ENCODE measurements at places on chromosomes 6 and 20. TPM values are rescaled to one million over a fixed set of nuclear protein-coding genes. Genes with fewer than 3 reads are reported as not detected.

PKIB gene
- polyA plus RNA-seq = 17.2 TPM

TRIM31 gene
- 52.2 TPM for polyA plus RNA-seq

NKX2-2 gene
- polyA plus RNA-seq = 1.4 TPM

SAMD3 gene
- not detected for polyA plus RNA-seq

OXT gene
- not detected for polyA plus RNA-seq

BMP6 gene
- polyA plus RNA-seq = 0.50 TPM

IMPG1 gene
- polyA plus RNA-seq = not detected

DNA sequence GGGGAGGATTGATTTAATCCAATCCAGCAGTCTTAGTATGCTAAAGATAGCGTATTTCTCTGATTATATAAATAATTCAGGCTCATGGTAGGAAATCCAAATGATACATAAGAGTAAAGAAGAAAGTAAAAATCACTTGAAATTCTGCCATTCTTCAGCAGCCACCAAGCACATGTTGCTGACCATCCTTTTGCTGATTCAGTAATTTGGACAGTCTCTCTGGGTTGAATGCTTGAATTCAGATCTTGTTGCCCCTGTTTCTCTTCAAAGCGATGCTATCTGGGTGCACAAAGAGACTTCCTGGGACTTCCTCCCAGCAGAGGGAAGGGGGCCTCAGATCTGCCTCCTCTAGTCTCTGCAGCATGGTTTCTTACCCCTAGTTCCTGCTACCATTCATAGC lies 609.1 kb downstream of the UTRN start:
- H3K27ac ChIP-seq = no peak overlapping the region
- no peaks in the 10 kb centered on the region for H3K4me1 ChIP-seq
- no peak overlapping the region for H3K4me3 ChIP-seq
- H3K36me3 ChIP-seq = no peaks in the 10 kb centered on the region
- no peak for DNase-seq

DNA sequence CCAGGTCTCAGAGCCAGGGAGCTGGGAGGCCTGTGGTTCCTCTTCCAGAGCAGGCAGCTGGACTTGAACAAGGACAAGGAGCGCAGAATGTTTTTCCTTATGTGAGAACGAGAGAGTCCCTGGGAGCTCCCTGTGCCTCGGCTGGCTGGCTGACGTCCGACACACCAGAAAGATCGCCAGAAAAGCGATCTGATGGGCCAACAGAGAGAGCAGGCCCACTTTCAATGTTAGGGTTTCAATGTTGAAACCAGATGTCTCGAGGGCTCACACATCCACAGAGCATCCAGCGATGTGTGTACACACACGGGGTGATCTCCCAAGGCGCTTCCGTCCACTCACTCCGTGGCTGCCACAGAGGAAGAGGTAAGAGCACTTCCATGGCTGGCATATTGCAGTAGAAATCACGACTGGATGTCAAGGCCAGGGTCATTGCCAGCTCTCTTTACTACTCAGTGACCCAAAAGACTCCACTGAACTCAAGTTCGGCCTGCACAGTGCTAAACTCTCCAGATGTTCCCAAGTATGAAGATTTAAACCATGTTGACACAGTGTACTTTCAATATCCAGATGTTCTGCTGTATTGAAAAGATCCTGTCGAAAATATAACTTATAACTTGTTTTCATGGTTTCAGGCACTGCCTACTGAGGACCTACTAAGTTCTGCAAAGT lies 70.8 kb upstream of the FOXC1 start:
- H3K4me3 ChIP-seq = no peak overlapping the region
- H3K27ac ChIP-seq = no peak overlapping the region
- H3K27me3 ChIP-seq = no peaks in the 10 kb centered on the region
- DNase-seq = no peak

DNA sequence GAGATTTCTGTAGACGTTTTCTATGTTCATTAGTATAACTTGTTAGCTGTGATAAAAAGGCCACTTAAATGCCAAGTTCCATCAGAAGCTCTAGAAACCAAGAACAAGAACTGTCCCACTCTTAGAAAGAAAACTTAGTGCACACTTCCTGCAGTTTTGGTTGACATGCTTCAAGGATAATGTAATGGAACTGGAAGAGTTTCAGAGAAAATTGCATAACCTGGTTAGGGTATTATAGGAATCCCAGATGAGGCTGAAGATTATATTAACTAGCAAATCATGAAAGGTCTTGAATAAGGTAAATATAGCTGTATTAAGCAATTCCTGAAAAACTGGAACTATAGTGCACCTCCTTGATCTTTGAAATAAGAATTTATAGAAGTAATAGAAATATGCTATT lies 1.8 kb upstream of the PHACTR2 start:
- H3K27me3 ChIP-seq = no peaks in the 10 kb centered on the region
- H3K4me3 ChIP-seq = no peak overlapping the region
- DNase-seq = no peak
- peaks cover 73% of the 10 kb centered on the region for H3K4me1 ChIP-seq
- H3K27ac ChIP-seq = no peak overlapping the region
- H3K36me3 ChIP-seq = no peaks in the 10 kb centered on the region

DNA sequence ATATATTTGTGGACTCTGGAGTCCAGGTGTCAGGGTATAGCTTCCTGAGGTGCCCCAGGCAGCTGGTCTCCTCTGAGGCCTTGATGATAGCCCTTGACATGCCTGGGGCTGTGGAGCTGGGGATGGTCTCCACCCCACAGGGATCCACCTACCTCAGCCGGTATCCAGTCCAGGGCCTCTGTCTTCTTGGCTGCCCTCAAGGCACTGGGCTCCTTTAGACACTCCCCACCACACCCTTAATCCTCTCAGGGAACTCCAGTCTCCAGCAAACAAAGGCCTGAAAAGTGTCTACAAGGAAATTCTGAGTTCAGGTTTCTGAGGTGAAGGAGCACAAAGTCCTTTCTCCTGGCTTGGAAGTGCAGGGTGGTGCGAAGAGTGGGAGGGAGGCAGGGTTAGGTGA lies 44.6 kb upstream of the DDR1 start:
- peaks cover 74% of the 10 kb centered on the region for H3K4me1 ChIP-seq
- no peak for DNase-seq
- no peaks in the 10 kb centered on the region for H3K36me3 ChIP-seq

DNA sequence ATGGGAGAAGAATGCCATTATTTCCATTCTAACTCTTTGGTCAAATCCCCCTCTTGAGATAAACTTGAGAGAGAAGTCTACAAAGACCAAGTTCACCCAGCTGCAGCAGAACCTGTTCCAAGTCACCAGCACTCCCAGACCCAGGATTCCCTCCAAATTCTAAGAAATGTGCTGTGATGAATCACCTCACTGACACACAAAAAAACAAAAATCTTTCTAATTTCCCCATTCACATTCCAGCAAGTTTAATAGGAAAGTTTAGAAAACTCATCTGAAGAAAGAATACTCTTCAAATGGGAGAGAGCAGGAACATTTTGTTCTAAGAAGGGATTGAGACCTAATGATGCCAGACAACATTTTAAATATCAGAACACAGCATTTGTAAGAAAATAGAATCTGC lies 213.6 kb upstream of the PLCB4 start:
- no peaks in the 10 kb centered on the region for H3K27me3 ChIP-seq
- H3K27ac ChIP-seq = peak overlapping the region; percentile 62
- H3K36me3 ChIP-seq = no peaks in the 10 kb centered on the region
- DNase-seq = no peak

DNA sequence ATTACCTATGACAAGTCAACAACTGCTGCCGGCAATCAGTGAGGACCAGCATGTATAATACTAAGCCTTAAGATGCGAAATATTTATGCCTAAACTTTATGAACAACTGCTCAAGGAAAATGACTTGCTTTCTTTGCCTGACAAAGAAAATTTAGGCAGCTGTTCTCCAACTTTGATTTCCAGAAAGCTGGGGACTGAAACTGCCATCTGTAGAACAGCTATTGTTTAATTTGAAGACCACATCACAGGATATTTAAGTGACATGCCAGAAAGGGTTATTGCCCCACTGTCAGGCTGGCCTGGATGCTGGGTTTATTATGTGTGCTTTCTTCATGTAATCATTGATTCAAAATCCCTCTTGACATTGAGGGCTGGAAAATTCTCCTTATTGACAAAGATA lies 153.9 kb upstream of the ENPP5 start:
- no peaks in the 10 kb centered on the region for H3K27me3 ChIP-seq
- no peaks in the 10 kb centered on the region for H3K36me3 ChIP-seq
- no peak for DNase-seq

GRCh38 chr6:147782302-147782701 lies 273.8 kb downstream of the SAMD5 start:
- no peaks in the 10 kb centered on the region for H3K36me3 ChIP-seq
- no peak overlapping the region for H3K27ac ChIP-seq

- H3K27me3 ChIP-seq = no peaks in the 10 kb centered on the region
- H3K4me1 ChIP-seq = peaks cover 25% of the 10 kb centered on the region
- peaks cover 54% of the 10 kb centered on the region for H3K36me3 ChIP-seq
- H3K4me3 ChIP-seq = no peak overlapping the region
- H3K27ac ChIP-seq = no peak overlapping the region
Measured at GRCh38 chr6:108667993-108668392, 107.3 kb downstream of the FOXO3 start.

DNA sequence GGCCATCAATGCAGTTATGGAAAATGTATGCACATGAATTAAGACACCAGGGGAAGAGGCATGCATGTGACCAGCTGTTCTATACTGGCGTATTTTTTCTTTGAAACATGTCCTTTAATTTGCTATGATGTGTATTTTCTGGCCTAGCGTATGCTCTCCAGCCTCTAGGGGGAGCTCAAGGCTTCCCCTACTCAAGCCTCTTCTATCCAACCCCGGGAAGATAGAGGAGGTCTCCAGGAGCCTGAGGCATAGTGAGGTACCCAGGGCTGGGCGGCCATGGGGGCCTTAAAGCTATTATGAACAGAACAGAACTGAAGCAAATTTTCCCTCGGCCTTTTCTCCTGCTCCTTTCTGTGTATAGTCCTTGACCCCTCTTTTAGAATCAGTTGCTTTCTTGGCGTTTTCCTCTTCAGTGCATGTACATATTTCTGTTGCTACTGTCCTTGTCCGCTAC lies 528.9 kb downstream of the MAFB start:
- no peak overlapping the region for H3K4me3 ChIP-seq
- H3K36me3 ChIP-seq = no peaks in the 10 kb centered on the region
- no peaks in the 10 kb centered on the region for H3K27me3 ChIP-seq
- peak; percentile 75 for DNase-seq
- H3K4me1 ChIP-seq = no peaks in the 10 kb centered on the region

DNA sequence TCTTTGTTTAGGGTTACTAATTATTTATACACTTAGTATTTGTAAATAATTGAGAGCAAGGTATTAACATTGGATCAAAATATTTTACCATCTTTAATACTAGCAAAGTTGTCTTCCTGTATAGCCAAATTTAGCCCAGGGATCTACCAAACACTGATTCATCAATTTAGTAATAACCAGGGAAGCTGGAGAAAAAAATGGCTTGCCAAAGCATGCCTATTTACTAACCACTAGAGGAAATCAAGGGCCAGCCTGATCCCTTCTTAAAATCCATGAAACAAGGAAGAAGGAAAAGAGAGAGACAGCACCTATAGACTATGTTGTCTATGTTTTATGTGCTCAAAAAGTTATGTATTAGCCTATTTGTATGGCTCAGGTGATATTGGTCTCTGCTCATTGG lies 450.3 kb upstream of the GJE1 start:
- H3K27ac ChIP-seq = no peak overlapping the region
- DNase-seq = no peak
- H3K4me3 ChIP-seq = no peak overlapping the region
- no peaks in the 10 kb centered on the region for H3K36me3 ChIP-seq
- H3K27me3 ChIP-seq = no peaks in the 10 kb centered on the region
- no peaks in the 10 kb centered on the region for H3K4me1 ChIP-seq

GRCh38 chr20:51938559-51939258 lies 136.4 kb upstream of the SALL4 start:
- H3K27me3 ChIP-seq = no peaks in the 10 kb centered on the region
- no peaks in the 10 kb centered on the region for H3K36me3 ChIP-seq
- H3K4me3 ChIP-seq = no peak overlapping the region

DNA sequence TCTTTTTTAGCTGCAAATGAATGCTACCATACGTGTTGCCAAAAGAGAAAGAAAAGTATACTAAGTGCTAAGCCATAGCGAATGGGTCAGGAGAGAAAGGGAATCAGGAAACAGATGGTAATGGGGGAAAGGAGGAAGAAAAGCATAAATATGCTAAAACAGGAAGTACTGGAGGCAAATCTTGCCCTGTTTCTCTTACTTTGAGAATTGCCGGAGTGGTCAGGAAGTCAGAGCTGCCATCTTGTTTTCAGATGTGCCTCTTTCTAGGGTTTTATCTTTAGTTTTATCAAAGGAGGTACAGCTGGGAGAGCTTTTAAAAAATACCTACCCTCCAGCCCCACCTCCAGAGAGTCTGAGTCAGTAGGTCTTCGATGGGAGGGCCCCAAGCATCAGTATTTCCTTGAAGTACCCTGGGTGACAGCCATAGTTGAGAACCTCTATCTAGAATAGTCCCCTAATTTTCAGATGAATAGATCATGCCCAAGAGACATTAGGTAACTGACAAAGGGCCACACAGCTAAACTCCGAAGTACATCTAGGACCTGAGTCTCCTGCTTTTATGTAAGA lies 193.3 kb downstream of the CLIC5 start:
- DNase-seq = no peak
- no peaks in the 10 kb centered on the region for H3K36me3 ChIP-seq
- no peaks in the 10 kb centered on the region for H3K27me3 ChIP-seq
- H3K4me3 ChIP-seq = no peak overlapping the region

DNA sequence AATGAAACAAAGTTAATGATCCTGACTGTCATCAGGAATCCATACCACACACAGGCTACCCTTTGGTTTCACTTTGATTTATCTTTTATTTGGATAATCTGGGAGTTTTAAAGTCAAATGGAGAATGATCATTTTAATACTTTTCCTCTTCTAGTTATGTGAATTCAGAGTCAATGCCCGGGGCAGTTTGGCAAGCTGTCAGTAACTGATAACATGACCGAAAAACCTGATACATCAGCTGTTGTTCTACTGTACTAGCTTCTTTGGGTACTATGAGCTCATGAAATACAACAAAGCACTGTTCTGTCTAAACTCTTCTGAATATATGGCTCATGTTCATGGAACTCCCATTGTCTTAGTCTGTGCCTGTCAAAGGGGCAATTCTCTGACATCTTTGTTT lies 30.2 kb downstream of the KLHL31 start:
- no peak for DNase-seq
- H3K4me3 ChIP-seq = no peak overlapping the region
- no peaks in the 10 kb centered on the region for H3K27me3 ChIP-seq
- H3K36me3 ChIP-seq = no peaks in the 10 kb centered on the region
